NCI-H1436 treated with DMSO at 0.1 percent for 48 hours (cell line): ENCODE measurements at places on chromosomes 4 and X.

- DNase-seq, result no peak
These were observed 496.9 kb downstream of the TMA16 start for GRCh38 chr4:163991298-163991865.

GRCh38 chr4:183722731-183723560 is 63.9 kb downstream of the TRAPPC11 start:
- peak; percentile 37 for DNase-seq

DNA sequence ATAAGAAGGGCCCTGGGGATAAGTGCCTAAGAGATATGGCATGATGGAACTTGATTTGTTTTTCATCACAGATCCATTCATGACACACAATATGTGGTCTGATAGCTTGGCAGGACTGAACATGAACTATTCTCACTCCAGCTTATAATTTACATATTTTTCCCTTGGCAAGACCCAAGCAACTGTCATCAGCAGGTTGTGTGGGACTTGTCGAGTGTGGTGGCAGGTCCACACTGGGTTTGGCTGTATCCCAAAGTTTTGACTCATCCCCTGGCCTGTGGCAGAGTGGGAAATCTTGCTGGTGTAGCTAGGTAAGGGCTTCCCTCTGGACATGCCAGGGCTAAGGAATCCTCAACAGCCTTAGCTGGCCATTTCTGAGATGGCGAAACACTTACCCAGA is 81.0 kb upstream of the STIM2 start:
- no peak for DNase-seq

GRCh38 chrX:45823536-45823935 is 622.9 kb upstream of the DIPK2B start:
- DNase-seq, result no peak

DNA sequence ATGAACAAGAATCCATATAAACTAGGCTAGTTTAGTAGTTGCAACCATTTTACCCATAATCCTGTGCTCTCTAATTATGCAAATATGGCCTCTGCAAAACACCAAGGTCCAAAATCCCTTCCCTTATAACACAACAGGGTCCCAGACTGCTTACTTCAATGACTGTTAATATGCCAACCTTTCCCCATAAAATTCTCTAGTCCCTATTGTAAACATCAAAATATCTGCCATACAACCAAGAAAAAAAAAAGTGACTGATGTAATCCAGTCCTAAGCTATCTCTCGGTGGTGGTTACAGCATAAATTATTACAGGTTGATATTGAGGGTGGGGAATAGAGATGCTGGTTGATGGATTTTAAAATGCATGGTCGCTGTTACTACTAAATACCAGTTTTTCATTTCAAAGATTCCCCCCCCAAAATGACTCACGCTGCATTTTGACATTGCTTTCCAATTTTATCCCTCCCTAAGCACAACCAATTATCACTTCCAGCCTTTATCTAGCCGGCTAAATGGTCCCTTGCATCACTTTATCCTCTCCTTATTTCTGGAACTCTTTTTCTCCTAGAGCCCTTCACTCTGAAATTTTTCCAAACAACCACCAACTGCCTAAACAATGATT is 44.8 kb downstream of the TSPAN5 start:
- no peak for DNase-seq

DNA sequence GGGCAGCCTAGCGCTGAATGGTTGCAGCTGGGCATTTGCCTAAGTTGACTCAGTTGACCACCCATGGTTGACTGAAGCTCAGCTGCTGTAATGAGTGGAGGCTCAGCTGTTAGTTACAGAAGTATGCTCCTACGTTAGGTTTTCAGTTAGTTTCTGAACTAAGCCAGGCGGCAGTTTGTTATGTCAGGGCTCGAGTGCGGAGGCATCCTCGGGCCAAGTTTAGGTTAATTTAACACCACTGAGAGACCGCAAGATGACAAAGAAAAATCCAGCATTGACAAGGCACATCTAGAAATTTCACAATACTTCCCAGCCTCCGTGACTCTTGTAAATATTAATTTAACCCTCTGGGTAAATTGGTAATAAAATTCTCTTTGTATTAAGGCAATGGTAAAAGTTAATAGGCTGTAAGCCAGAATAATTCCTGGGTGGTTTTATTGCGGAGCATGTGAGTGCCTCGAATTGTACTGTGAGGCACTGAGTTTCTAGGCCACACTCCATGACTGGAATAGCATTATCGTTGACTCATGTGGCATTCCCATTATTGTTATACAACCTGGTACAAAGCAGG is 33.1 kb upstream of the CDKN2AIP start:
- DNase-seq, result no peak

GRCh38 chr4:136810626-136811025 is 721.7 kb downstream of the PCDH18 start:
- DNase-seq, result no peak

- no peak for DNase-seq
These were observed 17.7 kb downstream of the NELFA start for GRCh38 chr4:1991087-1991486.
